CD4-positive, alpha-beta T cell treated with Interleukin-6 for 4 hours (primary cell): ENCODE measurements at places on chromosomes 3 and 15.

DNA sequence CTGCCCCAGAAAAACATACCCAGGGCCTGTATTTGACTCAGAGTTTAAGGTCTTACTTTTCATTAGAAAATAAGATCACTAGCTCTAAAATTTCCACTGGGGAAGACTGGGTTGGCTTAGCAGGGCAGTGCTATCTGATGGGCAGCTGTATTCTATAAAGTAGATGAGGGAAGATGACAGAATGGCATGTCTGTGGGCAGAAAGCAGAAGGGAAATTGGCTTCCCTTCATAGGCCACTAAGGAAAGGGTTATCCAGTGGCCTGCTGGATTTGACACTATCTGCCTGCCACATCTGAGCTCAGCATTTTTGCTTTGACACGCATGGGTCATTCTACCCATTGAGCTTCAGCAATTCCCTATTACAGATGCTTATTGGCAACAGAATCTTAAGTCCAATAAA lies 461.3 kb upstream of the RASGRP1 start:
- DNase-seq = no peak

DNA sequence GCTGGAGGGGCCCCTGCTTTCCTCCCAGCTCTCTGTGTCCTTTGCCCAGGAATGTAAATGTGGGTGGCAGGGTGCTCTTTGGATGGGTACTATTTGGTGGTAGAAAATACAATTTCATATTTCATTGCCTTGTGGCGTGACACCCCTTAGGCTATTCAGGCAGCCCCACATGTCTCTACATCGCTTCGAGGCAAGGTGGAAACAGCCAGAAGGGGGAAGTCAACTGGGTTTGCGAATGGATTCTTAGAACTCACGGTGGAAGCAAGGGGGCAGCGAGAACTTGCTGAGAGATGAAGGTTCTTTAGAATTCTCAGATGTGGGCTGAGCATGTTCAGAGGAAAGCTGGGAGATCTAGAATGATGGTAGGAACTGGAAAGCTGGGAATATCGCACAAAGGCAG lies 25.3 kb downstream of the PLA2G4D start:
- DNase-seq = no peak

DNA sequence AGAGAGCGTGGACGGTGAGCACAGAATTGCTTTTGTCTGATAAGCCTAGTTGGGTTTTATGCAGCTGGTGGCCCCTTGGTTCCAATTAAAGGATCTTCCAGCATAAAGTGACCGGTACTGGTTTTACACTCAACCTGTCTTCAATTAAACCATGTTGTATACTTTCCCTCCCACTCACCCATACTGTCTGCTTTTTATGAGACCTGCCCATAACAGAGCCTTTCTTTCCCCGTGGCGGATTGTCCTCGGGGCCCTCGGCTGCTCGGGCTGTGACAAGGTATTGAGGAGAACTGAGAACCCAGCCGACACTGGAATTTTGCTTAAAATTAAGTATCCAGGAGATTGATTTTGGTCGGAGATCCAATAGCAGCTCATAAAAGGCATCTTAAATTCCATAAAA lies 98.4 kb downstream of the TMEM266 start:
- DNase-seq = no peak

- peak; percentile 42 for DNase-seq
These were observed 16.0 kb upstream of the CPEB1 start for GRCh38 chr15:82663186-82663600.

DNA sequence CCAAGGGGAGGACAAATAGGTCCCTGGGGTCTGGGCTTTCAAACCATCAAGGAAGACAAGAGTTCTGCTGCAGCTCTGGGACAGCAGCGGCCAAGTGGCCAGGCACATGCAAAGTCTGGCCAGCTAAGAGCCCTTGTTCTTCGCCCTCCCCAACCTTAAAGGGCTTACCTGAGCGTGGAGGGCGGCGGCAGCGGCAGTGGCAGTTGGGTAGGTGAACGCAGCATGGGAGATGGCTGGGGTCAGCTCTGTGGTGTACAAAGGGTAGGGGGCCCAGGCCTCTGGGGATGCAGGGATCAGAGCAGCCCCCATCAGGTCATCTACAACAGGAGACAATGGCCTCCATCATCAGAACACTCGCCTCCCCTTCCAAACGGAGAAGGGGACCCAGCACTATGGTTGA lies 27.1 kb downstream of the RBPMS2 start:
- no peak for DNase-seq

DNA sequence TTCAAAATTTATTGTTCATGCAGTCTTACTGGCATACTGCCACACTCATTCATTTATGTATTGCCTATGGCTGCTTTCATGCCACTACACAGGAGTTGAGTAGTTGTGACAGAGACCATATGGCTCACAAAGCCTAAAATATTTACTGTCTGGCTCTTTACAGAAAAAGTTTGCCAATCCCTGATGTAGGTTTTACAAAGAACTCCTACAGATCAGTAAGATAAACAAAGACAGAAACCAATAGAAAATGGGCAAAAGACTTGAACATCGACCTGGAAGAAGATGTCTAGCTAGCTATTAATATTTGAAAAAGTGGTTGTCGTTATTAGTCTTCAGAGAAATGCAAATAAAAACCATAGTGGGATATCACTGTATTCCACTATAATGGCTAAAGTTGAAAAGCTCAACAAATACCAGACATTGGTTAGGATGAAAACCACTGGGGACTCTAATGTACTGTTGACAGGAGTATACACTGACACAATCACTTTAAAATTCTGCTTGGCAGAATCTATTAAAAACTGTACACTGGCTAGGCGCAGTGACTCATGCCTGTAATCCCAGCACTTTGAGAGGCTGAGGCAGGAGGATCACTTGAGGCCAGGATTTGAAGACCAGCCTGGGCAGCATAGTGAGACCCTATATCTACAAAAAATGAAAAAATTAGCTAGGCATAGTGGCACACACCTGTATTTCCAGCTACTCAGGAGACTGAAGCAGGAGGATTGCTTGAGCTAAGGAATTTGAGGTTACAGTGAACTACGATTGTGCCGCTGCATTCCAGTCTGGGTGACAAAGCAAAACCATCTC lies 87.7 kb downstream of the NEO1 start:
- DNase-seq = no peak

DNA sequence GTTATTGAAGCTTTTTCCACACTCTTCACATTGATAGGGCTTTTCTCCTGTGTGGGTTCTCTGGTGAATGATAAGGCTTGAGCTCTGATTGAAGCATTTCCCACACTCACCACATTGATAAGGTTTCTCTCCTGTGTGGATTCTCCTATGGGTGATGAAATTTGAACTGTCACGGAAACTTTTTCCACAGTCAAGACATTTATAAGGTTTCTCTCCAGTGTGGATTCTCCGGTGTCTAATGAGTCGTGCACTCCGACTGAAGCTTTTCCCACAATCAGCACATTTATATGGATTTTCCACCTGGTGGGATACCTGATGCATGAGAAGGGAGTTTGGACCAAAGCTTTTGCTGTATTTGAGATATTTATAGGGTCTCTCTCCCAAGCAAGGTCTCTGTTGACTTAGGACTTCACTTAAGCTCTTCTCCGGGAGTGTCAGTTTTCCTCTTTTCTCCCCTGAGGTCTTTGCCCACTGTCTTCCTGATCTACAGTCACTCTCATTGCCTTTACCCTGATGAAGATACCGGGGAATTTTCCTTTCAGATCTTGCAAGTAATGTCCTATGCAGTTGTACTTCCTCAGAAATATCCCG lies 9.4 kb downstream of the ZSCAN29 start:
- DNase-seq = no peak

GRCh38 chr3:151265866-151266265 lies 12.5 kb downstream of the P2RY14 start:
- DNase-seq = no peak

- peak; percentile 3 for DNase-seq
These were observed 793 bp downstream of the SLC30A4 start for GRCh38 chr15:45521596-45522327.

DNA sequence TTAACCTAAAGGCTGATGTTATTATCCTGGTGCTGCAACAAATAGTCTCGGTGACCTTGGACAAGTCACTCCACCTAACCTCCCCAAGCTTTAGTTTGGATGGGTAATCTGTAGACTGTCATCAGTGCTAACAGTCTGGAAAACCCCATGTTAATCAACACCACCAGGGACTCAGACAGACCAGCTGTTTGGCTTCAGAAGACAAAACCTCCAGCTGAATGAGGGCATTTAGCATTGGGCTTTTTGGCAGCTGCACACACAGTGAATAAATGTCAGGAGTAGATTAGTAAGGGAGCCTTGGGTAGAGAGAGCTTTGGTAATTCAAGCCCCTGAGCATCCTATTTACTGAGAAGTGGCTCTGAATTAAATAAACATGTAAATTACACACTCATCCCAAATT lies 24.9 kb upstream of the C3orf80 start:
- DNase-seq = no peak

DNA sequence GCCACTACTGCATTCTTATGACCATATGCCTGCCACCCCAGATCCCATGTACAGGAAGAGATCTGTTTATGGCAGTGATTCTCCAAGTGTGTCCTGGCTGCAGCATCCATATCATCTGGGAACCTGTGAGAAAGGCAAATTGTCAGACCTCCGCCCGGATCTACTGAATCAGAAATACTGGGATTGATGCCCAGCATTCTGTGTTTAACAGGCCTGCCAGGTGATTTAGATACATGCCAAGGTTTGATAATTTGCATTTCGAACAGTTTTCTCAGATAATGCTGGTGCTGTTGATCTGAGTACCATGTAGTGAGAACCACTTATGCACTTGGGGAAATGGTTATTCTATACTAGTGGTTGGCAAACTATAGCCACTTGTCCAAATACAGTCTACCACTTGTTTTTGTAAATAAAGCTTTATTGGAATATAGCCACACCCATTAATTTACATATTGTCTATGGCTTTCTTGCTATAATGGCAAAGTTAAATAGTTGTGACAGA lies 165.4 kb downstream of the SSR3 start:
- no peak for DNase-seq
